ENCODE measurements at places on chromosomes 12 and 14. TPM values are rescaled to one million over a fixed set of nuclear protein-coding genes. Genes with fewer than 3 reads are reported as not detected.

The MUCL1 gene
- total RNA-seq = not detected

The TBX5 gene
- total RNA-seq = not detected

The PA2G4 gene
- total RNA-seq = 127 TPM

The PPP1R1A gene
- not detected for total RNA-seq

- no peak for DNase-seq
Measured at GRCh38 chr12:58519839-58520238, 400.5 kb downstream of the LRIG3 start.

GRCh38 chr14:69570836-69571330 is 3.8 kb downstream of the CCDC177 start:
- DNase-seq = no peak

- no peak for DNase-seq
Measured at GRCh38 chr14:79627058-79627457, 584.2 kb downstream of the DIO2 start.

DNA sequence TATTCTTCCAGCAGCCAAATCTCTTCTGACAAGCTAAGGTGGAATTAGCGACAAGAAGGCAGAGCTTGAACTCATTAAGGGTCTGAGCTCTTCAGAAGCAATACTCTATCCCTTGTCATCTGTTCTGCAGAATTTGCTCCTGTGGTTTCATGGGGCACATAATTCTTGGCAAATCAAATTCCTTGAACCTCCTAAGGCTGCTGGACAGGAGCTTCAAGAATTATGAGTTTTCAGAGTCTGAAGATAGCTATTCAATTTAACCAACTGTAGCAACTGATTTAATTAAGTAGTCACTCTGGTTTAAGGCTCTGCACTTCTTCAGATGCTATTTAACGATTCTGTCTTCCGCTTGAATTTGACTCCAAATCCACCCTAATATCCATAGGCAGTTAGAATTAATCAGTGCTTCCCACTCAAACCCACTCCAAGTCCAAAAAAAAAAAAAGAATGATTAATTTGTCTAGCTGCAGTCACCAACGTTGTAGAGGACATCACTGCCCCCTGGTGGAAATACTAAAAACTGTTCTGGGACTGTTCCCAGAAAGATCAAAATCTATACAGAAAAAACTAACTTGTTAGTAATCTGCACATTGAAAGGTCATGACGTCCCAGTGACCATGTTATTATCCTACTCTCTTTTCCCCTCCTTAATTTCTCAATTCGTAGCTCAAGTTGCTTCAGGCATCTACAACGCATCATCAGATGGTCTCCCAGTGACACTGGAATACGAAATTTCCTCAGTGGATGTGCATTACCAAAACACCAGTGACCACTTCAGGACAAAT is 169.9 kb downstream of the KIF21A start:
- DNase-seq = peak; percentile 35

DNA sequence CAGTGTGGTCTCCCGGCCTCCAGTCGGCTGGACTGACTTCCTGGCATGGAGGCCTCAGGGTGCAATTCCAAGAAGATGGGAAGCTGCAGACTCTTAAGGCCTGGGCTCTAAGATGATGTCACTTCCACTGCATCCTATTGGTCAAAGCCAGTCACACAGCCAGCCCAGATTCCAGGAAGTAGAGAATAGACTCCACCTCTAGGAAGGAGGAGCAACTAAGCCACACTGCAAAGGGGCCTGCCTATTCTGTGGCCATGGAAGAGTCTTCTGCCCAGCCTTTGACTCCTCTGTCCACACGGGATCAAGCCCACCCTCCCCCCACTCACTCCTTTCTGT is 103.9 kb upstream of the RFLNA start:
- DNase-seq = no peak

DNA sequence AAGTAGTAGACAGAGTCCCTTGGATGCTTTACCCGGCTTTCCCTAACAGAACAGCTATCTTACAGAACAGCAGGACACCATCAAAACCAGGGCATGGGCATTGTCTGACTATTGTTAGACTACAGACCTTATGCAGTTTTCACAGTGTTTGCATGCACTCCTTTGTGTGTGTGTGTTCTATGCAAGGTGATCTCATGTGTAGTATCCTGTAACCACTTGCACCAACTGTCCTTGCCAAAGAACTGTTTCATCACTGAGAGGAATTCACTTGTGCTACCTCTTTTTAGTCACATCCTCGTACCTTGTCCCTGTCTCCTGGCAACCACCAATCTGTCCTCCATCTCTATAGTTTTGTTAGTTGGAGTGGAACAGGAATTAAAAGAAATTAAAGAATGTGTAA is 183.6 kb upstream of the PZP start:
- peak; percentile 43 for DNase-seq

DNA sequence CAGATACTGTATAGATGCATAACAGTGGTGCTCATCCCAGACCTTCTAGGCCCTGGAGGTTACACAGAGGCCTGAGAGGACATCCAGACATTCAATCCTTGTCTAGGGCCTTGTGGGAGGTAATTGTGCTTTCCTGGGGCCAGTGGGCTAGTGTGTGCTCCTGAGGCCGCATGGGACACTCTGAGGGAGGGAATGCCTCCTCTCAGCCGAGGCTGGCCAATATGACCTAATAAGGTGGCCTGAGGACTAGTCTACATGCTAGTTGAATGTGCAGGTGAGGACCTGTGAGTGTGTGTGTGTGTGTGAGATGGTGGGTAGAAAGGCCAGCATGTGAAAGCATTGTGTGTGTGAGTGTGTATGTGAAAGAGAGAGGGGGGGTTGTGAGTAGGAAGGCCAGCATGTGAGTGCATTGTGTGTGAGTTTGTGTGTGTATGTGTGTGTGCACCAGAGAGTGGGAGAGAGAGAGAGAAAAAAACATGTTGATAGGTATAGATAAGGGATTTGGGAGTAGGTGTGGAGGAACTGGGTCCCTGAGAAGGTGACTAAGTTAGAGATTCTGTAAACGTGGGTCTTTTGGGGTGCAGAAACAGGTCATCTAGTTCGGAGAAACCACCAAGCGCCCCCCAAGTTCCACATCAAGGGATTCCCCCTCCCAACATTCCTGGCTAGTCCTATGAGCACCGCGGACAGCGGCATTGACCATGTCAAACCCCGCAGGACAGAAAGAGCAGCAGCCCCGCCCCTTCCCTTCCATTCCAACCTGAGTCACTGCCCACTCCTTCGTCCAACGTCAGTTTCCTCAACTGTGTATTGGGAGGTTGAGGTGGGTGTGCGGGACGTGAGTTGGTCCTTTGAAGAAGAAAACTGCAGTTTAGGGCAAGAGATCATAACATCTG is 9.7 kb upstream of the KRT81 start:
- DNase-seq = no peak

GRCh38 chr12:119949594-119949993 is 39.4 kb upstream of the BICDL1 start:
- no peak for DNase-seq

- DNase-seq = no peak
Measured at GRCh38 chr12:108622421-108622820, 11.3 kb downstream of the SELPLG start.

- no peak for DNase-seq
Measured at GRCh38 chr14:51677738-51678137, 26.0 kb downstream of the FRMD6 start.

DNA sequence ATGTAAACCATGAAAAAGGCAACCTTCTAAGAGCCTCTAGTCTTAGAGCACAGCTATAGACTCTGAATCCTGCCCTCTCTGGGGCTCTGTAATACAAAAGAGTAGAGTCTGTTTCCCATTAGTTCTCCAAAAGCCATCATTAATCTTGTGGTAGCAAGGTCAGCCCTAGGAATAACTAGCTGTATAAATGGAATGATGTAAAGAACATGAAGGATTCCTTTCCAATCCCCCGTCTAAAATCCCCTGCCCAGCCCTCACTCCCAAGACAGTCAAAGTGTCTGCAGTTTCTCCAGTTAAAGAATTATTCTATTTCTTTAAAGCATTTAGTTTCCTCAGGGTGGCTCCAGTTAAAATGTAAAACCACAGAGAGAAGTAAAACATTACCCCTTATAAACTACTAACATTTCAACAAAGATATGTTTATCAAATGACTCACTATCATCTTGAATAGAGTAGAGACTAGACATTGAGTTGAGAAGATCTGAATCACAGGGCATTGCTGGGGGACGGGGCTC is 104.2 kb downstream of the ST8SIA1 start:
- DNase-seq = no peak

DNA sequence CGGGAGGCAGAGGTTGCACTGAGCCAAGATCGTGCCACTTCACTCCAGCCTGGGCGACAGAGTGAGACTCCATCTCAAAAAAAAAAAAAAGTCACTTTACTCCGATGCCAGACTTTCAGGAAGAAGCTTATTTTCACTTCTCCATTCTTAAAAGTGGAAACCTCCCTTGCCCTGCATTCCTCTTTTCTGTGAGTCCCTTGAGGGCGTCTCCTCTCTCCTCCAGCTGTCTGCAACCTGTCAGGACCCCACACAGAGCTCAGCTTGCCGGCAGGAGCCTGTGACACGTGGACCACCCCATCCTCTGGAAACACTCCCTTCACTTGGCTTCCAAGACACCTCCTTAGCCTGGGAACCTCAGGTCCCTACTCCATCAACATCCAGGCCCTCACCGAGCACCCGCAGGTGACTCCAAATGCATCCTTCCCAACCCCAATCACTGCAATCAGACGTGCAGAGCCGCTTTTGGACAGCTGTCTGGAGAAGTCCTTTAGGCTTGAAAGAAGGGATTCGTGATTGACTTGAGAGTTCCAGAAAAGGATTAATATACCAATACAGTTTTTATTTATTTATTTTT is 34.3 kb downstream of the SLC15A4 start:
- DNase-seq = no peak

DNA sequence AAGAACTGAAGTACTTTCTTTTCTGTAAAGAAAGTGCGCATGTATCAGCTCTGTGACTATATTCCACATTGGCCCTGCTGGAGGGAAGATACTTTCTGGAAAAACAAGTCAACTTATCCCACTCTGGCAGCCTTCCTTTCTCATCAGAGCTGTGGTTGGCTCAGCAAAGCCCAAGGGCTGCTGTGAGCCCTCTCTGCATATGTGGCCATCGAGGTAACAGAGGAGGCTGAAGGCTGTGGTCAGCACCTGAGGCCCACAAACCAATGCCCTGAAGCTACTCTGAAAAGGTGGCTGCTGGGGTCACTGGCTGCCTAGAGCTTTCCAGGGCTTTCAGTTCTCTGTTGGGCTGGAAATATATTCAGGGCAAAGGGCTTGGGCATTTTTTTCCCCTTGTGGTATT is 70.8 kb upstream of the IGF1 start:
- no peak for DNase-seq

GRCh38 chr12:104747330-104747729 is 210.8 kb downstream of the SLC41A2 start:
- DNase-seq = no peak

- no peak for DNase-seq
Measured at GRCh38 chr12:76238688-76239087, 109.5 kb downstream of the BBS10 start.

GRCh38 chr14:31855262-31855661 is 221.8 kb upstream of the ARHGAP5 start:
- no peak for DNase-seq
